ENCODE measurements at places on chromosomes 13 and 19. TPM values are rescaled to one million over a fixed set of nuclear protein-coding genes. Genes with fewer than 3 reads are reported as not detected.

GRCh38 chr13:106355866-106356265, 179.6 kb downstream of the EFNB2 start:
- no peak for ATAC-seq

OBI1 gene
- 5.2 TPM for total RNA-seq

EBI3 gene
- total RNA-seq, result 0.44 TPM

CNMD gene
- not detected for total RNA-seq

ZNF492 gene
- 0.24 TPM for total RNA-seq

ZNF552 gene
- 7.9 TPM for total RNA-seq

- ATAC-seq, result peak; percentile 35
Observed at GRCh38 chr19:40223135-40223822, 3.2 kb downstream of the CCNP start.

Data from esophagus mucosa (tissue), 1 donor.